ENCODE measurements at places on chromosomes 7 and 10.

GRCh38 chr10:131246089-131246488 is 65.4 kb downstream of the TCERG1L start:
- DNase-seq, result no peak

GRCh38 chr10:126432507-126432906 is 44.2 kb upstream of the ADAM12 start:
- no peak for DNase-seq

DNA sequence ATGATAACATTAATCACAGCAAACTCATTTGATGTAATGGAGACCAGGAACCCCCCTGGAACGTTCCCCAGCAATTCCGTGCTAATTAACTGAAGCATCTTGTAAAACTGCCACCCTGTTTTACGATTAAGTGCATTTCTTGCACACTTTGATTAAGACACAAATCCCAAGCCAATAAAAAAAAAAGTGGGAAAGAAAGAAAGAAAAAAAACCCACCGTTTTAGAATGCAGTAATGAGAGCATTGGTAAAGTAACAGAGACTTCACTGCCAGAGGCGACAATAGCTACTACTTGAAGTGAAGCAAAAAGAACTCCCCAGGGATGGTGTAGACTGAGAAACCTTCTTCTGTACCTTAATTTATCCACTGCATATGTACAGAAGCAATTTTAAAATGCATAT is 616.1 kb downstream of the PTPRN2 start:
- DNase-seq, result peak; percentile 15

DNA sequence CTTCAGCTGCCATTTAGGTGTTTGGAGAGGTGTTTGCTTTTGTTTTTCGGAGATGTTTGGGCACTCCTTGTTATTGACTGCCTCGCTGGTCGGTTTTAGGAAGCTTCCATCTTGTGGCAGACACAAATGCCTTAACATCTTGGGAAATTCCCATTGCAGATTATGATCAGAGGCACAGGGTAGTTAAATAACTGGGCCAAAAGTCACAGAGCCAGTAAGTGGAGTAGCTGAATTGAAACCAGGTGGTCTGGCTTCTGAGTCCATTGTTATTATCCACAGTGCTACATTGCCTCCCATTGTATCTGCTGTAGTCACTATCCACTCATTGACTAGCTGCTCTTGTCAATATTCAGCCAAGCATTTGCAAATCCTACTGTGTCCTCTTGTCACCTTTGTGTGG is 138.2 kb upstream of the PLPP4 start:
- no peak for DNase-seq

- no peak for DNase-seq
Observed at GRCh38 chr7:150754951-150755350, 17.7 kb downstream of the GIMAP5 start.

- no peak for DNase-seq
Observed at GRCh38 chr10:28734938-28735759, 57.8 kb downstream of the BAMBI start.

DNA sequence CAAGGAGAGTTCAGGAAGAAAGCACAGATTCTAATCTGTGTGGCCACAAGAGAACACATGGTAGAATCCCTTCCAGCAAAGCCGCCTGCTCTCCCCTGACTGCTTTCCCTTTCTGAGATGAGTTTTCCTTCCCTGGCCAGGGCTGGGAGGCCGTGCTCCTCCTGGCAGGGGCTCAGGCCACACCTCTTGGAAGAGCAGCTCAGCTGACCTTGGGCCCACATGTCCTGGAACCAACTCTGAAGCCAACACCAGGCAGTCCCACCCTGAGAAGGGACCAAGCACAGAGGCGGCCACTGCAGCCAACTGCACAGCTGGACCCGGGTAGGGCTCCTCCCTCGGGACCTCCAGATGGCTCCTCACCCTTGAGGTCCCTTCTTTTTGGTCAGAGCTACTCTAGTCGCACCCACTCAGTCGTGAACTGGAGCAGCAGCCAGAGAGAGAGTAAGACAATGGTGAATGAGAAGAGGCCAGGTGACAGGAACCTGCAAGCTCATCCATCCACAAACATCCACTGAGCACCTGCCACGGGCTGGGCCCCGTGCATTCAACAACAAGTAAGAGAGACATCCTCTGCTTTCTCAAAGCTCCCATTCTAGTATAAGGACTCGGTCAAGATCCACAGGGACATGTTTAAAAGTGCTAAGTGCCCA is 40.3 kb downstream of the FAM53B start:
- peak; percentile 16 for DNase-seq

DNA sequence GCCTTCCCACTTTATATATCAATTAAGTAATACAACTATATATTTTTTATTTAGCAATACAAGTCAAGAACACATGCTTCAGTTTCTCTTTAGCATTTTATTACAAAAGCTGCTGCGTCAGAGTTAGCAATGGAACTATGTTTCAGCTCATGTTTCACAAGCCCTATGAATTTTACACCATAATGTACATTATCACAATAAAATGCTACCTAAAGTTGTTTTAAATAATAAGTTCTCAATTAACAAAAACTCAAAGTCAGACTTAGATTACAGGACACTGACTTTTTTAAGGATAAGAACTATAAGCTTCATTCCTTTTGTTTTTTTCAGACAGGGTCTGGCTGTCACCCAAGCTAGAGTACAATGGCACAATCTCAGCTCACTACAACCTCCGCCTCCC is 52.3 kb downstream of the EZH2 start:
- no peak for DNase-seq

- no peak for DNase-seq
Observed at GRCh38 chr10:75097666-75098285, 13.7 kb upstream of the SAMD8 start.

- DNase-seq, result no peak
Observed at GRCh38 chr10:132294561-132295318, 13.0 kb downstream of the STK32C start.

DNA sequence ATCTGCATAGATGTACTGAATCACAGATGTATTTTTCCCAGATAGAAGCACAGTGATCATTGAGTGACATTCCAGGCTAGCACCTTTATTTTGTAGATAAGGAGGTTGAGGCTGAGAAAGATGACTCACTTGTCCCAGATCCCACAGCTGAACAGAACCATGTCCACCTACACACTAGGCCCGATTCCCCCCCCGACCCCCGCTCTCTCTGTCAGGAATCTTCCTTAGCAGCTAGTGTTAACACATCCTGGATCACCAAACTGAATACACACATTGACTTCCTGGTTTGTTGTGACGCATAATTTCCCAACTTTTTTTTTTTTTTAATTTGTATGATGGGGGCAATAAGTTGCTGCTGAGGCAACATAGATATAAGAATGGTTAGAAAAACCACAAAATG is 5.2 kb downstream of the SFMBT2 start:
- no peak for DNase-seq

DNA sequence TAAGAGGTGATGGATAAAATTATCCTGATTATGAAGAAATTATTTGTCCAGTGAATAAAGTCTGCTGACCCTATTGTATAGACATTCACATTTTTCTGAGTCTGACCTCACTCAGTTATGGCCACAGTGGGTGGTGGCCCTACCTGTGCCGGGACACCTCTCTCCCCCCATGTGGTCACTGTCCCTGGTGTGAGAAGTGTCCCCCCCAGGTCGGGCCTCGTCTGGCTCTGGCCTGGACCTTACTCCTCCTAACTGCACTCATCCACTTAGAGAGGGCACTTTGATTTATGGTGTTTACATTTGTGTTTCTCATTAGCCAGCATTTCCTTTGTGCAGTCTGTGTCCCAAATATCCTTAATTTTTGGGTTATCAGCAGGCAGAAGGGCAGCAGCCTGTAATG is 59.6 kb upstream of the ZNF32 start:
- DNase-seq, result no peak

DNA sequence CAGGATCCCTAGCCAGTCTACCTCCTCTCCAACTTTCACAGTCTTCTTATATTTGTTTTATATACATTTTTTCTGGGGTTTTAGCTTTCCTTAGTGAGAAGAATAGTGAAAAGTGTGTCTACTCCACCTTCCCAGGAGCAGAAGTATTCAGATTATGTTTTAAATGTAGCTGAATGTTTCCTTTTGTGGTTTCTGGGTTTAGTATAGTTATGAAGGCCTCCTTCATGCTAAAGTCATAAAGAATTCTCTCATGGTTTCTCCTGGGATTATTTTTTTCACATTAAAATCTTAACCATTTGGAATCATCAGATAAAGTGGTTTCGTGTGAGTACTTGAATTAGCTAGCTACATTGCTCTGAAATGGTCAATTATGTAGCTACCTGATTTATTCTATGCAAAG is 50.9 kb downstream of the ANKMY2 start:
- DNase-seq, result no peak

DNA sequence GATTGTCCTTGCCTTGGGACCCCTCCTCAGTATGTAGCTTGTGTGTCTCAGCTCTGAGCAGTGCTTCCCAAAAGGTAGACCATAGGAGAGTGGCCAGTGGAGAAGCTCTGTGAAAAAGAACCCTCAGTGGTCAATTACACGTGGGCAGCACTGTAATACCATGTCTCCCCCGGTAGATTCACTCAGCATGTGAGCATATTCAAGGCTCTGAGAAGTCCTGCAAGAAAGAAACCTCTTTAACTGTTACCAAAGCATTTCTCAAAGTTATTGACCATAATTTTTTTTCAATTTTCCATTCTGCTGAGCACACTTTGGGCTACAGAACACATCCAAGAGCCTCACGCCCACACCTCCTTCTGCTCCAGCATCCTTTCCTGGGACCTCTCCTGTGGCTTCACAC is 143.1 kb downstream of the RGS10 start:
- DNase-seq, result no peak

DNA sequence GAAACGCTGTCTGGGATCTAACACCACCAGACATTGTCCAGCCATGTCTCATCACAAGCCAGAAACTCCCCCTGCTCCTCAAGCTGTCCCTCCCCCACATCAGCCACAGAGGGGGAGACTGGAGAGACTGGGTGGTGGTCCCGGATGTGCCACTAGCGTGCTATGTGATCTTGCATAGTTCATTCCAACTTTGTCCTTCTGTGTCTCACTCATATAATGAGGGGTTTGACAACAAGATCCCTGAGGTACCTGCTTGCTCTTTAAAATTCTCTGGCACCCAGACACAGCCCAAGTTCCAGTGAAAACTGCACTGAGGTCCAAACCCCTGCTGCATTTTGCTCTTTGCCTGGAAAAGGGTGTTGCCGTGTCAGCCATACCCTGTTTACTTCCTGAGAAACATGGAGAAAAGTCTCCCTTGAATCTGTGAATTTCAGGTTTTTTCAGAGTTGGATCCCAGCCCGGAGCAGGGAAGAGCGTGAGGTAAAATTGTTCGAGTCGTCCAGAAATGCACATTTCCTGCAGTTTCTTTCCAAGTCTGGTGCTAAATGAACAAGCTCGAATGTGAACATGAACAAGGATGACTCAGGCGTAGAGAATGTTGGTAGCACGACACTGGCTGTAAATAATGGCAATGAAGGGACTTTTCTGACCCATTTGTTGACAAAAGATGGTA is 156.6 kb downstream of the CCDC3 start:
- DNase-seq, result no peak

DNA sequence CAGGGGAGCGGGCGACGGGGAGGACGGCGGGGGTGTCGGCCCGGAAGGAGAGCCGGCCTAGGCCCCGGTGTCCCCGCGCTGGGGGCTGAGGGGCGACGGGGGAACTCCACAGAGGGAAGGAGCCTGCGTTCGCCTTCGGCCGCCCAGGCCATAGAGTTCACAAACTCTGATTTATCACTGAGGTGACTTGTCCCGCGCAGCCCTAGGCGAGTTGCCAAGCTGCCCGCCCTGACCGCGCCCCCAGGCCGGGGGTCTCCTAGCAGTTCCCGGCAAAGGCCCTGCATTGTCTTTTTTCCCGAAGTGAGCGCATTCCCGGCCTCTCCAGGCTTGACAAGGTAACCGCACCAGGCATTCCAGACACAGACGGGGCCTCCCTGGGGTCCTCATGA is 2.9 kb upstream of the NKX6-2 start:
- DNase-seq, result no peak

DNA sequence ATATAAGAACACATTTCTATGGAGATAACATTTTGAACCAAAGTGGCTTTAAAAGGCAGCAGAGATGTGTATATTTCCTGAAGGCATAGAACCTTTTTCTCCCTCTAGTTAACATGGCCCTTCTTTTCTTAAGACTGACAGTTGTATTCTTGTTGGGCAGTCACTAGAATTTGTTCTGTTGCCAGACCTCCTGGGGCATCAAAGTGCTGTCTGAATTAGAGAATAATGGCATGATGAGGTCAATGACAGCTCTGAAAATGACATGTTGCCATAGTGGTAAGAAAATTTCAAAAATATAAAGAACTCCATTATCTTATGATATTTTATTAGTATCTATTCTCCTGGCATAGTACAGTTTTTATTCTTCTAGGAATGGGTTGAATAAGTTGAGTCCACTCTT is 446.7 kb downstream of the NRG3 start:
- DNase-seq, result no peak

DNA sequence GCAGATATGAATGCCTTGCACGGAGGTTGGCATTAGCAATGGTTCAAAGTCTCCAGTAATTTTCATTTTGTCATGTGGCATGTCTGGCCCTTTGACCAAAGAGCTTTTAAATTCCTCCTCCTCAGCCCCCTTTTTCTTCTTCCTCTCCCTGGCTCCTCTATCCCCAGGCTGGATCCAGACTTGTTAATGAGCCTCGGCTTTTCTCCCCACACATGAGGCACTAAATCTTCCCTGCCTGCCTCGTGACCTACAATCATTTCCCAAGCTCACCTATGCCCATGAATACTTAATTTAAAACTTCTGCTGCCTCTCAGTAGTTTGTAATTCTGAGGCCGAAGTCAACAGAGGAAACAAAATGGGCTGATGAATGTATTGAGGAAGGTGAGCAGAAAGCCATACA is 23.3 kb upstream of the LRRC4 start:
- DNase-seq, result no peak

- no peak for DNase-seq
Observed at GRCh38 chr10:3419719-3420495, 247.3 kb upstream of the PITRM1 start.

DNA sequence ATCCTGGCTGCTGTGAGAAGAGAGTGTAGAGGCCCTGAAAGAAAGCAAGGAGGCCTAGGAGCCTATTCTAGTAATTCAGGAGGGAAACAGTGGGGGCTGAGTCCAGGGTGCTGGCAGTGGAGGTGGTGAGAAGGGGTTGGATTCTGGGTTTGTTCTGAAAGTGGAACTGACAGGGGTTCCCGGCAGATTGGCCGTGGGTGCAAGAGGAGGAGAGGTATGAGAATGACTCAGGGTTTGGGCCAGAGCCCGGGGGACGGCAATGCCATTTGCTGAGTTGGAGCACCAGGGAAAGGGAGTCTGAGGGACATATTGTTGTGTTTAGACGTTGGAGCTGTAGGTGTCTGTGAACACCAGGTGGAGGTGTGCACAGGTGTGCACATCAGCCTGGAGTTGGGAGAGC is 38.5 kb downstream of the NPTX2 start:
- DNase-seq, result no peak

DNA sequence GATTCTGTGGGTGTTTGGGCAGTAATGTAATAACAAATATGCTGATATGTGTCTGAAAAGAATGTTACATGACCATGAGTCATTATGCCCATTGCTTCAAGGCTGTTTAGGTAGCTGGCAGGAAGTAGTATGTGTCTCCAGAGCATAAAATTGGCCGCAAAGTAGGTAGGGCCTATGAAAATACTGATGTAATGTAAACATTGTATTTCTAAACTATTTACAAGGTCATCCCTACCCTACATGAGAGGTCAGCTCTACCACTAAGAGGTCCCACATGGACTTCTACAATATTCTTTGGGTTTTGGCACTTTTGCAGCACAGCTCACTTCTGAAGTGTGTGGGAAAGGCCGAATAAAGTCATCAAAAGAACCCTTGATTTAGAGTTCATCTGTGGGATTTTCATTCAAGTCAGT is 301.9 kb downstream of the AHR start:
- DNase-seq, result no peak
